ENCODE measurements at places on chromosomes 5 and 9.

GRCh38 chr9:129610473-129611306, 10.2 kb downstream of the C9orf50 start:
- DNase-seq: peak; percentile 58

GRCh38 chr5:96714450-96714849, 52.3 kb downstream of the CAST start:
- DNase-seq: no peak

DNA sequence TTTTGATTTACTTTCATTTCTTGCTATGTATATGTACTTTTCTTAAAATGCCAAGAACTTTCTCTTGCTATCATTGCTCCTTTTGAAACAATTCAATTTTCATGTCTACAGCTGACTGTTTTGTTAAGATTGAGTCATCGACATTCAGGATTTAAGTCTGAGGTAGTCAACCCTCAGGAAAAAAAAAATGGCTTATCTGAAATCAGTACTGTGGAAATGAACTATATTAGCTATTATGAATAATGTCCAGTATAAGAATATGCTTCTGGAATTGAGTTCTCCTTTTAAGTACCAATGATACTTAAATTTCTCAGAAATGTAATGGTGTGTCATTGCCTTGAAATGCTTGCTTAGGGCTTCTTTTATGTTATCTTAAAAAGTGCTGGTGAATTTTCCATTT, 37.9 kb downstream of the TNFAIP8 start:
- no peak for DNase-seq

GRCh38 chr5:6356578-6357164, 21.7 kb downstream of the MED10 start:
- no peak for DNase-seq

- DNase-seq: peak; percentile 62
Measured at GRCh38 chr5:157464519-157465171, 4.6 kb downstream of the NIPAL4 start.

GRCh38 chr9:92775466-92775865, 10.8 kb upstream of the BICD2 start:
- DNase-seq: no peak

GRCh38 chr5:120096413-120096812, 367.7 kb upstream of the PRR16 start:
- DNase-seq: no peak

GRCh38 chr5:142385194-142385593, 60.4 kb upstream of the SPRY4 start:
- no peak for DNase-seq

DNA sequence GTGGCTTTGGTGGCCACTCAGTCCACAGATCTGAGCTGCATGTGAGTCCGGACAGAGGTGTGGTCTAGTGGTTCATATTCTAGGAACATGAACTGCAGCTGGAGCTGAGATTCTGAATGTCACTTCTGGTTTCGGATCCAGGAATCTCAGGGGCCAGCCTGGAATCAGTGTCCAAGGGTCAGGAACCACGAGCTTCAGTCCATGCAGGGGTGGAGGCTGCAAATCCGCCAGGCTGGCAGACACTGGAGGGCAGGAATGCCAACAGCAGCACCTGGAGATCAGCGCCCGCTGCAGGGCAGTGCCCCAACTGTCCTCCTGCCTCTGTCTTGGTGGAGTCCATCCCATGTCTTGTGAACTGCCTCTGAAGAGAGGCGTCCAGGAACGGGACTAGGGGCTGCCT, 73.5 kb downstream of the CACNA1B start:
- DNase-seq: no peak

DNA sequence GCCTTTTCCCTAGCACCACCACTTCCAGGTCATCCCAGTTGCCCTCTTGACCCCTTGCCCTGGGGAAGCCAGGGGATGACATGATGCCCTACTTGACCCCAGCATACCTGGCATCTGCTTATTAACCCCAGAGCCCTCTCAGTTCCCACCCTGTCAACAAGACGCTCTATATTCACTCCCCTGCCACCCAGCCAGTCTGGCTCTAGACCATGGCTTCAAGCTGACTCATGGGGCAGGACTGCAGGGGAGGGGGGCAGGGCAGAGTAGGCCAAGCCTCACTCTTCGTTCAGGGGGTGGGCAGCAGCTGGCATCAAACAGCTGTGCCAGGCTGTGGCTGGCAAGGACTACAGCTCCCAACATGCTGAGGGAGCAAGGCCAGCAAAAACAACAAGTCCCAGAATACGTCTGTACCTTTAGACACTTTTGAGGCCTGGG, 5.3 kb downstream of the ATOSB start:
- no peak for DNase-seq

- no peak for DNase-seq
Measured at GRCh38 chr9:130639124-130639765, 25.1 kb upstream of the PRDM12 start.

- DNase-seq: no peak
Measured at GRCh38 chr5:116454417-116454927, 120.2 kb downstream of the SEMA6A start.

DNA sequence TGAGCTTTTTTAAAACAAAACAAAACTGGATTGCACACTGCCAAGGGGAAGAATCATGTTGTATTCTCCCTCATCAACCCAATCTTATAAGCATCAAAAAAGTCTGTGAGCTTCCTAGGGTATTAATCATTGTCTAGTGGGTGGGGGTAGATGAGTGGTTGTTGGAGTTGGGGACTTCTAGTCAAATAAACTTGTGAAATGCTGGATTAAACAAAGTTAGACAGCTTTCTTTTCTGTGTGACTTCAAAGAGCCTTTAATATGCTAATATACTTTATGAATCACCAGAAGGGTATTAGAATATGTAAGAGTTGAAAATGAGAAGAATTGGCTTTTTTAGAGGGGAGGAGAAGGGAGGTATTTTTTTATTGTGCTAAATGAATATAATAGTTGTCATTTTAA, 87.7 kb downstream of the GALNT10 start:
- no peak for DNase-seq

DNA sequence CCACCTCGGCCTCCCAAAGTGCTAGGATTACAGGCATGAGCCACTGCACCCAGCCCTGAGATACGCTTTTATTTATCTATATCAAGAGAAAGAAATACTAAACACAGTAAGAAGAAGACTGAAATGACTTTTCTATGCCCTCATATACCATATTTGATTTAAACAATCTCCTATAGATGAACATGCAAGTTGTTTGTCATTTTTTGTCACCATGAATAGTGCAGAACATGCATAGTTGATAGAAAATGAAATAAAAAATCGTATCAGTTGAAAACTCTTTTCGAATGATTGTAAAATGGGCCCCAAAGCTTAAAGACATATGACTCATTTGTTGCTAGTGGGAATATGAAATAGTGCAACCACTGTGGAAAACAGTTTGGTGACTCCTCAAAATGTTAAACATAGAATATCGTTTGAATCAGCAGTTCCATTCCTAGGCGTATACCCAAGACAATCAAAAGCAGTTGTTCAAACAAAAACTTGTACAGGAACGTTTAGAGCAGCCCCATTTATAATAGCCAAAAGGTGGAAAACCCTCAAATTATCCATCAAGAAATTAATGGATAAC, 61.4 kb upstream of the ANKH start:
- no peak for DNase-seq

GRCh38 chr9:2717385-2717784, at the start of gene KCNV2:
Gene KCNV2 (plus strand): TSS chr9:2717510. CDS start chr9:2717740, 230 bp downstream.
- DNase-seq: no peak

DNA sequence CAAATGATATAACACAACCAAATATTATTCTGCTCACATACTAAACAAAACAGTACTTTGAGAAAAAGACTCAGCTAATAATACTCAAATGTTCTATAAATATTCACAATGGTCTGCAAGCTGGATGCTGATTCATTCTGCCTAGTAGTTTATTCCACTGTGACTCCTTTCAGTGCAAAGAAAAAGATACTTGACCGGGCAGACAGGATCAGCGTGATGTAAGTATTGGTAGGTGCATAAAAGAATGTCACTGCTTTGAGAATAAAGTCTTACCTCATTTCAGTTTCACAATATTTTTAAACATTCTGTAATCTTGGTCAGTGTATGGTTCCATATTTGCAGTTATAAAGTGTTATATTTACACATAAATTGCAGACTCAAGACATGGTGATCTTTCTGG, 223.0 kb upstream of the NUDT12 start:
- DNase-seq: no peak

DNA sequence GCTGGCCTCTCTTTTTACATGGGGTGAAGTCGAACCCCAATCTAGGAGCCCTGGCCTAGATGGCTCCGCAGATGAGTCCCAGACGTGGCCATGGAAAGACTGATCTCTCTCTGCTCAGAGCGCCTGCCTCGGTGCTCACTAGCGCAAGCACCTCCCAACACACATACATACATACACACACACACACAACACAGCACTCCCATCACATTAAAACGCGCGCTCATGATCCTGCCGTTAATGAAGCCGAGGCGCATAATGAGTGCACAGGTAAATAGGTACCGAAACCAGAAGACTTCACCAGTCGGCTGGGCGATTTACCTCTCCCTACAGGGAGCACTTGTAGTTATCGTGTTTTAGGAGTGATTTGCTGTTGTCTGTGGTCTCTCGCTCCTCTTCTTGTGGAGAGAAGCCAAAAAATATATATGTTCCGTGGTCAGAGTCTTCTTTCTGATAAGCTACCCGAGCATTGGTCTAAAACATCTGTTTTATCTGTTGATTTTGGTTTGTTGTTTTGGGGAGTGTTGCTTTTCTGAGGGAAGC, 207.7 kb downstream of the MEF2C start:
- no peak for DNase-seq

DNA sequence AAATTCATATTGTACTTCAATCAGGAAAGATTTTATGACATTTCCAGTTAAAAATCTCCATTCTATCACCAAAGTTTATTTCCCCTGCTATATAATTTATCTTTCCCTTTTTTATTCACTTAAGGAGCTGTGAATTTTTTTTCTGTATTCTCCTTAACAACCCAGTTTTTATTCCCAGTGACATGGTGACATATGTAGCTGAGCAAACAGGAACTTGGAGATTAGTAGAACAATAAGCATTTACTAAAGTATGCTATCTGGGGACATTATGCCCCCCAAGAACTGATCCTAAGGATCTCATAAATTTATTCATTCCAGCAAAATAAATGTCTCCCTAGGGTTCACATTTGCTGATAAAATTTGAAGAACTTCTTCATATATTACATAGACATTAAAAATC, 1044.0 kb upstream of the CDH6 start:
- DNase-seq: no peak

DNA sequence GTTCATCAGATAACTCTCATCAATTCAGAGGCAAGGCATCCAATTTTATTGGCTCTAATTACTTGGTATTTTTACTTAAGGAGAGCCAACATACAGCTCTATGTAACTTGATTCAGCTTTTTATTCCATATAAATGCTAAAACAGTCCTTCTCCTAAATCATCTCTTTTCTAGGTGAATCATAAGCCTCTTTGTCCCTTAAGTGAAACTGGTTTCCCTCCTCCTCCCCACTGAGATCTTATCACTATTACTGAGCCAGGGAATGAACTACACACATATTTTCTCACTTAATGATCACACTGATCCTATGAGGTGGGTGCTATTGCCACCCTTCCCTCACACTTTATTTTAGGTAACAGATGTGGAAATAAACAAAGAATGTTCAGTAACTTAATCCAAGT, 1143.8 kb downstream of the MAT2B start:
- DNase-seq: no peak

- no peak for DNase-seq
Measured at GRCh38 chr5:103902893-103903292, 340.3 kb upstream of the NUDT12 start.

GRCh38 chr5:71960195-71960594, 147.1 kb upstream of the MAP1B start:
- no peak for DNase-seq

- DNase-seq: no peak
Measured at GRCh38 chr5:130216286-130216685, 312.0 kb downstream of the CHSY3 start.

DNA sequence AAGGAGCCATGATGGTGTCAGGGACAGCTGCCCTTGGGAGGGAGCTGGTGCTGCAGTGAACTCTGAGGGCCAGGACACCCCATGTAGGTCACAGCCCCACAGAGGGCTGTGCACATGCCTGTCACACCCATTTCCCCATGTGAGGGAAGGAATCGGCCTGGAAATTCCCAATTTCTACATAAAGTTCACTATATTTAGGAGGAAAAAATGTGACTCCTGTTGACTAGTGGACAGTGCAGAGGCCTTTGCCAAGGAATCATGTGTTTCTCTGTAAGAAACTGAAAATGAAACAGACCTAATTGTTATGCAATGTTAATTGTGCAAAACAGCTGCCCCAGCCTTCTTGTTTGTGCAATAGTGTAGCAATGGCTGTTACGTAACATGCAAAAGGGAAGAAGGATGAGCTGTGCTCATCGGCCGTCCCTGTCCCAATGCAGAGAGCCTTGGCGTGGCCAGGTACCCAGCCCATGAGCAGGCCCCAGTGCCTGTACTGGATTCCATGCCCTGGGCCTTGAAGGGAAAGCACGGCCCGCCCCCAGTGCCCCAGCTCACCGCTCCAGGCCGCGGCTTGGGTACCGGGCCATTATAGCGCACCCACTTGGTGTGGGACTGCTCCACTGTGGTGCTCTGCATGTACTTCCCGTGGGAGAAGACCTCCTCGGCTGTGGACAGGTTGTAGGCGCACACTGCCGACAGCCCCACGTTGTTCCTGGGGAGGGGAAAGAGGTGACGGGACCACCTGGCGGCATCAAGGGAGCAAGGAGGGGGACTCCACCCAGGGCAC, 70.0 kb downstream of the SECISBP2 start:
- DNase-seq: no peak

- DNase-seq: no peak
Measured at GRCh38 chr9:136575626-136576268, 29.9 kb upstream of the NOTCH1 start.

DNA sequence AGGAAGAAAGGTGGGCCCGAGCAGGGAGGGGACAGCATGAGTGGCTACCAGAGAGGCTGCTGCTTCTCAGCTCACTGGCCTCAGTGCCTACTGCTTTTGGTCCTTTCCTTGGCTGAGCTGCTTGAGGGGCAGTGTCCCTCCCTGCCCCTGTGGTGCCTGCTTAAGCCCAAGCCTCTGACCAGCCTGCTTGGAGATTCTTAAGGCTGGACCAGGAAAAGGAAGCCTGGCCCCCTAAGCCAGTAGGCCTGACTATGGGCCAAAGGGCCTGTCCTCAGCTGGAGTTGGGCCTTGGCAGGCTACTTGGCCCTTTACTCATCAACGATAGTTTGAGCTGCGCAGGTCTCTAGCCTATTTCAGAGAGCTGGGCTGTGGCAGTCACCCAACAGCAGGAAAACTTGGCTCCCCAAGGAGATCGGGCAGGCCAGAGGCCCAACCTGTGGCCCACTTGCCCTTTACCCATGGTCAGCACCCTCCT, 24.9 kb downstream of the TCF7 start:
- DNase-seq: no peak

DNA sequence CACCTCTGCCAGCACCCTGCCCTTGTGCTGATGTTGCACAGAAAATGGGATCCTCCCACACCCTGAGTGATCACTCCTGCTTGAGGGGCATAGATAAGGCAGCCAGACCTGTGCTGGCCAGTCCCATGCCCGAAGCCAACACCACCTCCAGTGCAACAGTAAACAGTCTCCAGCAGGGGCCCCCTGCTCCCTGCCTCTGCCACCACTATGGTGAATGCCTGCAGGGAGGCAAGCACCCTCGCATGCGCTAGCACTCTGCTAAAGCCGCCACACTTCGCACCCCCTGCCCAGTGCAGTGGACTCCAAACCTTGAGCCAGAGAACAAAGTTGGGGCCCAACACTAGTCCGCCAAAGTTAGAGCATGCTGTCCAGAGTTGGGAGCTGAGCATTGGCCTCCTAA, 118.7 kb downstream of the PJA2 start:
- no peak for DNase-seq

- DNase-seq: no peak
Measured at GRCh38 chr5:158513490-158514318, 586.0 kb downstream of the EBF1 start.

GRCh38 chr9:23587433-23587832, 238.6 kb downstream of the ELAVL2 start:
- no peak for DNase-seq

All from stimulated activated CD4-positive, alpha-beta T cell treated with anti-CD3 and anti-CD28 coated beads, Interleukin-1b, Interleukin-23, amount 100 ng/mL, for 24 hours (primary cell).